DND-41 (cell line): ENCODE measurements at places on chromosomes 6 and 20.

GRCh38 chr6:74181471-74181870 lies 485.5 kb downstream of the CD109 start:
- DNase-seq: no peak

- no peak for DNase-seq
Measured at GRCh38 chr6:144729502-144729901, 444.4 kb downstream of the UTRN start.

DNA sequence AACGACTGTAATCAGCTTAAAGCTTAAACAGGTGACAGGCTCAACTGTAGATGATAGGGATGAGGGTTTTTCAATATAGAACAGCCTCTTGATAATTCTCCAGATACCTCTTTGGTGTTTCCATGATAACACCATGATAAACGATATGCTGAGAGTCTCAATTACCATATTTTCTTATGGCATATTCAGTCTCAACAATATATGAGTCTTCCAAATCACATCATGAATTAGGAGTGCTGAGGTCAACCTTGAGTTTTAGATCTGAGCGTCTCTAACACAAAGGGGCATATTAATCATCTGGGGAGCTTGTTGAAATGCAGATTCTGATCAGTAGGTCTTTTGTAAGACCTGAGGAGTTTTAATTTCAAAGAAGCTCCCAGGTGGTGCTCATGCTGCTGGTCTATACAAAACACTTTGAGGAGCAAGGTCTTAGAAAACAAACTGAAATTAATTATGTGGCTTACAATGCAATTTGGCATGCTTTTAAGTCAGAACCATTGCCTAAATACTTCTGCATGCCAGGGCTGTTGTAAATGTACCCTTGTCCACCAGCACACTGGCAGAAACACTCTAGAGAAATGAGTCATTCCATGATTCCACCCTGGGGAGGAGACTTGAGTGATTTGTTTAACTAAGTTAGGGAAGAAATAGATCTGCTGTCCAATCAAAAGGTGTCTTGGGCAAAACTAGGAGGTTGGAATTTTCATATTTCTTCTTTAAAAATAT lies 49.6 kb downstream of the PTCHD4 start:
- DNase-seq: no peak

- DNase-seq: no peak
Measured at GRCh38 chr6:113860181-113860955, 3.2 kb downstream of the MARCKS start.

DNA sequence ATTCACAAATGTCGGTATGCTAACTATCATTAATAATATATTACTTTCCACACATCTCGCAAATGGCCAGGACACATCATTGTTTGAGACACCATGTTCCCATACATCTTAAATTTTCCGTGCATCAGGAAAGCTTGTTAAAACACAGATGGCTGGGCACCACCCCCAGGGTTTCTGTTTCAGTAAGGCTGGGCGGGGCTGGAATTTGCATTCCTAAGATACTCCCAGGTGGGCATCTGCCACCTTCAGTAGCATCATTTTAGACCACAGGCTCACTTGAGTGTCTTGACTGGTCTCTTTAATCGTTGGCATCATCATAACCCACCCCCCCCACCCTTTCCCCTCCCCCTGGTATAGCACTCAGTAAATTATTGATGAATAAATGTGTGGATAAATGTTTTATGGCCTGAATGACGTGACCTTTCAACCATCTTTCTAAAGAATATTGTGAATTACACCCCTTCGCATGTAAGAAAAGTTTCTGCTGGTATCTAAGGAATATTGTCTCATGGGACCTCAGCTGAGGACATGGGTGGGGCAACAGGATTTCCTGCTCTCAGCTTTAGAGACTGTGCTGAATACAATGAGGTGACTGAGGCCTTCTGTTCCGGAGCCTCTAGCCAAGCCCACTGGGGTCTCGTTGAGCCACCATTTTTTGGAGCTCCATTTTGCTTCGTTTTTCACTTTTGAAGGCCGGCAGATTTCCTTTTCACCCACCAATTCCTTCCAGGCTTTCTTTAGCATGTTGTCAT lies 124.1 kb upstream of the NEDD9 start:
- no peak for DNase-seq

- no peak for DNase-seq
Measured at GRCh38 chr6:35055891-35056290, 85.2 kb downstream of the TCP11 start.

- no peak for DNase-seq
Measured at GRCh38 chr6:21219856-21220255, 373.7 kb upstream of the SOX4 start.

DNA sequence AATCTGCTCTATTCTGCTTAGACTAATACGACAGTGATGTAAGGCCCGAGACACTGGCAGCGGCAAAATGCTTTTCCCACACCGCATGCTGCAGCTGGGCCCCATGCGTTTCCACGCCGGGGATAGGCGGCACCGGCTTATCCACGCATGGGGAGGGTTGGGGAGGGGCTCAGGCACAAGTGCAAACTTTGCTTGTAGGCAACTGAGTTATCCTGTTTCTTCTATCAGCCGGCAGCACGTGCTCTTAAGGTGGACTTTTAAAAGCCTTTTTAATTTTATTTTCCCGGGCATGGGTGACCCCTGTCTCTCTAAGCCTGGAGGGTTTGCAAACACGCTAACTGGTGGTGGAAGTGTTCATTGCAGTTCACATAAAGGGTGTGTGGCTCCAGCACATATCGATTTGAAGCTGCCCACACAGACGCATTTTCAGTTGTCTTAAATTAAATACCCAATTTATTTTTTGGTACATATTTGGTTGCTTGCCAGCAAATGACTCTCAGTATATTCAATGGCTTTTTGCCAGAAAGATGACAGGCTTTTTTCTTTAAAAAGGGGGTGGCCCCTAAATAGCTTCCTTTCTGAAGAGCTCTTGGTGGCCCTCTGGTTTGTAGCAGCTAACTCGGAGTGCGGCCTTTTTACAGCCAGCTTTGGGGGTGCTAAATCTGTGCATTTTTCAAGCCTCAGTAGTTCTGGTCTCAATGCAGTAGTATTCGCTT lies 561.8 kb upstream of the AGPAT4 start:
- no peak for DNase-seq

DNA sequence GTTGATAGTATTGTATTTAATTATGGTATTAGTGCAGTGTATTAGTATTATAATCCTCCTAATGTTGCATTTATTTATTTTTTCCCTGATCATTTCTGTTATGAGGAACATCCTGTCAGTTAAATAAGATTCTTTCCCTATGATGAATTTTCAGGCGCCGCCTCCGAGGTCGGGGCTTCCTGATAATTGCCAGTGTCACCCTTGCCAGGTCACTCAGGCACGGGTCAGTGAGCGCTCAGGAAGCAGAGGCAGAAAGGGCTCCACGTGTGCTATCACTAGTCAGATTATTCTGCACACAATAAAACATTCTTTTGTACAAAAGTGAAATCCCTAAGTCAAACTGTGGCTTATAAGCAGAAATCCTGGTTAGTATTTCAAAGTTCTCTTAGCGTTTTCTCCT lies 64.8 kb downstream of the TSHZ2 start:
- no peak for DNase-seq

DNA sequence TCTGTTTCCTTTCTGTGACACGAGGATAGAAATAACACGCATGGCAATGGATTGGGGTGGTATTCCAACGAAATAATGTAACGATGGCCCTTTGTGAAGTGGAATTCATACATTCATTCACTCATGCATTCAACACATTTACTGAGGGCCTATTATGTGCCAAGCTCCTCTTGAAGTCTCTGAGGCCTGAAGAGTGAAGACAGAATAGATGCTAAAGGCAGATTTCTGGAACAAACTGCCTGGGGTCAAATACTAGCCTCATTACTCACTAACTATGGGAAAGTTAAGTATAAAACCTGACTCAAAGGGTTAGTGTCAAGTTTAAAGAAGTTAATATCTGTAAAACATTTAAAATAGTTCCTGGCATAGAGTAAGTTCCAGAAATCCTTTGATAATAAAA lies 279.6 kb upstream of the SULF2 start:
- no peak for DNase-seq

DNA sequence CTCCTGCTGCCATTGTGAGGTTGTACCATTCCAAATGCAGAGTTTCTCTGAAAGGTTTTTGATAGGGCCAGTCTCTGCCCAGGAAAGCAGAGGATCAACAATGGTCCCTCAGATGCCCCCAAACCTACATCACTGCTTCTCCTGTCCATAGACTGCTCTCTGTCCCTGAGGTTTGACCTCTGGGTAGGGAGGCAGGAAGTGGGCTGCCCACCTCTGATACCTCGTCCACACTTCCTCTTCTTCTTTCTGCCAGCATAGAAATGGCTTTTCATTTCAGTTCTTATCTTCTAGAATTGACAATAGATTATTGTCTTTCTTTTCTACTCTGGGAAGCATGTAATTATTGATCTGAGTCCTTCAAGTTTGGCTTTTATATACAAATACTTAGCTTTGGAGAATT lies 170.6 kb downstream of the TRMT11 start:
- DNase-seq: no peak

- no peak for DNase-seq
Measured at GRCh38 chr20:52775786-52776185, 196.4 kb upstream of the TSHZ2 start.

GRCh38 chr6:154478021-154478700 lies 32.3 kb downstream of the CNKSR3 start:
- DNase-seq: no peak

DNA sequence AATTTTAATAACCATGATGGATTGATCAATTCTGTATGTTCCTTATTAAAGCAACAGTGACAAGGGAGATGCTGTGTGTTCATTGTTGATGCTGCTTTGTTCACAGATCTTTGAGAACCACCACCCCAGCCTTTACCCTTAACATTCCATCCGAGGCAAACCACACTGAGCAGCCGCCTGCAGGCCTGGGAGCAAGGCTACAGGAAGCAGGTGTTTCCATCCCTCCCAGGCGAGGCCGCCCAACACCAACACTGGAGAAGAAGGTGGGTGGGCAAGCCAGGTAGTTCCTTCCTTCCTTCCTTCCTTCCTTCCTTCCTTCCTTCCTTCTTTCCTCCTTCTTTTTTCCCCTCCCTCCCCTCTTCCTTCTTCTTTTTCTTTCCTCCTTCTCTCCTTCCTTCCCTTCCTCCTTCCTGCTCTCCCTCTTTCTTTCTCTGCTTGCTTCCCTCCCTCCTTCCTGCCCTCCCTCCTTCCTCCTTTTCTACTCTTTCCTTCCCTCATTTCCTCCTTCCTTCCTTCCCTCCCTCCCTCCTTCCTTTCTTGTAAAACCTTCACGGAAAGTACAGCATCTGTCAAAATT lies 13.7 kb downstream of the TTLL2 start:
- DNase-seq: peak; percentile 6

GRCh38 chr6:161139766-161140553 lies 133.9 kb downstream of the AGPAT4 start:
- peak; percentile 42 for DNase-seq

DNA sequence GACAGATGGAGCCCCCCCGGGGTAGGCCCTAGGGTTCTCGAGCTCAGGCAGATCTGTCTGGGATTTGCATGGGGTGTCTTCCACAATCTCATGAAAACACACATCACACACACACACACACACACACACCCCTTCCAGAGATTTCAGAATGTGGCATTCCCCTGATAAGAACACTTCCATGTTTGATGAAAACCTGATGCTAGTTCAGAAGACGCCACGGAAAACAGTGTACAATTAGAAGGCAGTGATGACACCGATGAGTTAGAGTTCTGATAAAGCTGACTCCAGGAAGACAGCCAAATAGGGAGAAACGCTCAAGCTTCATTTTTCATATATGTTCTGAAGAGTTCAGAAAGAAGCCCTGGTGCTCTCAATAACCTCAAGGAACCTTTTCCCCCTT lies 438.7 kb upstream of the JARID2 start:
- no peak for DNase-seq

- no peak for DNase-seq
Measured at GRCh38 chr6:136921381-136921935, 643 bp upstream of the SLC35D3 start.

- peak; percentile 20 for DNase-seq
Measured at GRCh38 chr6:166586424-166587156, at the start of gene RAMACL. Gene RAMACL (minus strand): TSS chr6:166586678. CDS start chr6:166586477, 201 bp downstream.

GRCh38 chr20:52402950-52403349 lies 211.4 kb upstream of the ZFP64 start:
- no peak for DNase-seq

DNA sequence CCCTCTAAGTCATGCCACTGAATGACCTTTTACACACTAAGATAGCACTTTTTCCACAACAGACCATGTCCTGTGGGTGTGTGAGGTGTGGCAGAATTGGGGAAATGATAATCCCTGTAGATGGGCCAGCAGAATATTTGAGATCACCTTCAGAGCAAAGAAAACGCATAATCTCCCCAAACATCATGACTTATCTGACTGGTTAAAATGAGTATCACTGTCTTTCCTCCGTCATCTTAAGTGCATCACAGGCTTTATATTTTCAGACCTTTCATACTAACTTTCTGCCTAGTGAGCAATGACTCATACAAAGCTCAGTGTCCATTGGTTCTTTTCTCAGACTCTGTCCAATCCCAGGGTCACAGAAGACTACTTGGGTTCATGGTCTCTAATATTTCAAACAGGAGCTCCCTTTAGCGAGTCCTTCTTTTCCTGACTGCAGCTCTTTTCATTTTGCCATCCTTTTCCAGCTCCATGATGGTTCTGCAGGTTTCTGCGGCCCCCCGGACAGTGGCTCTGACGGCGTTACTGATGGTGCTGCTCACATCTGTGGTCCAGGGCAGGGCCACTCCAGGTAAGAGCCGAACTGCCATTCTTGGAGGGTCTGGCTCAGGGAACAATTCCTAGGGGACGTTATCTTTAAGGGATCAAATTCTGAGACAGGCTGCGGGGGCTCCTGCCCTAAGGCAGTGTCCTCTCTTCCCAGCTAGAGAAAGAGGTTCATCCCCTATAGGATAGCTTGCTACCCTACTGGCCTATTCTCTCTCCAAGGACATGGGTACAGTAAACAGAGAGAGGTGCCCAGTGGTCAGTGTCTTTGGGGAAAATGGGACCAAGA lies at the start of gene HLA-DPB1:
TSS of gene HLA-DPB1 (plus strand) at position 423 of the 838 bp plus-strand sequence. CDS start at position 475, 52 bp downstream.
- no peak for DNase-seq

GRCh38 chr6:133778414-133779130 lies 110.3 kb upstream of the TCF21 start:
- no peak for DNase-seq

- no peak for DNase-seq
Measured at GRCh38 chr20:34512266-34512954, 3.8 kb upstream of the DYNLRB1 start.

- no peak for DNase-seq
Measured at GRCh38 chr6:169812257-169812644, 60.8 kb downstream of the ERMARD start.

DNA sequence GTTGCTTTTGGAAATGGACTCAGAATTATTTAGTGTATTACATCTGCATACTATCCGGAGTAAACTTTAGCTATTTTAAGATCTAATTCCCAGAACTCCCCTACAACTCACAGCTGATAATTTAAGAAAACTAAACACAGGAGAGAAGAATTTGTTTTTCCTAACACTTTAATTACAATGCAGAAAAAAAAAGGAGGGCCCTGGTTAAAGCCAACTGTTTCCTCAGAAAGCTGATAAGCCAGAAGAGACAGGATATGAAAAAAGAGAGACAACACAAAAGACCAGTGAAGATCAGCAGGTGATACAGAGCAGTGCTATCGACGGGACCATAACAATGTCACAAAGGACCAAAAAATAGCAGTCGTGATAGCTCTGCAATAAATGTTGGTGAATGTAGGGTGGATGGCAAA lies 5.8 kb downstream of the IFNGR1 start:
- no peak for DNase-seq

- no peak for DNase-seq
Measured at GRCh38 chr20:19794941-19795340, 36.9 kb downstream of the RIN2 start.

GRCh38 chr6:142647449-142648035 lies 297.4 kb downstream of the HIVEP2 start:
- no peak for DNase-seq
